ENCODE measurements at places on chromosomes 4 and X.

DNA sequence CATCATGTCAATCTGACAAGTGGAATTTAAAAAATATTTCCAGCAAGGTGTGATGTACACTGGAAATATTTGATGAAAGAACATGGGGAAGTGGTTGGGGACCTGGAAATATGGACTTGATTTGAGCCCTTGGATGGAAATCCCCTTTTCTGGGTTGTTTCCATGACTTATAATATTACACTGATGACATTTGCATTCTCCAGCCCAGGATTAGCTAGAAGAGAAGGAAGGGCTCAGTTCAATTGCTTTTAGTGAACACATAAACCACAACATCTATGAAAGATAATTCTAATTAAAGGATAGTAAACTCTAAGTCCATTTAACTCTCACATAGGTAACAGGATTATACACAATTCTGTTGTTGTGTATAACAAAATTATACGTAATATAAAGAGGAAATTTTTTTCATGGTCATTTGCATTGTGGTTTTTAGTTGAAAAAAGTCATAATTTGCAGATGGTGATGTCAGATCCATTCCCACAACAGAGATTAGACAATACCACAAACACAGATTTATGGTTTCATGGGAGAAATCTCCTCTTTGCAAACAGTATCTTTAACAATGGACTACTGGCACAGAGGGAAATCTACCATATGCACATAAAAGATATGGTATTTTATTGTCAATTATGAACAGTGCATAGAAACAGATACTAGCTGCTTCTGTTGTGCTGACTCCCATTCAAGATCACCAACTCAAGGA lies 126.5 kb downstream of the DKK2 start:
- DNase-seq = no peak

DNA sequence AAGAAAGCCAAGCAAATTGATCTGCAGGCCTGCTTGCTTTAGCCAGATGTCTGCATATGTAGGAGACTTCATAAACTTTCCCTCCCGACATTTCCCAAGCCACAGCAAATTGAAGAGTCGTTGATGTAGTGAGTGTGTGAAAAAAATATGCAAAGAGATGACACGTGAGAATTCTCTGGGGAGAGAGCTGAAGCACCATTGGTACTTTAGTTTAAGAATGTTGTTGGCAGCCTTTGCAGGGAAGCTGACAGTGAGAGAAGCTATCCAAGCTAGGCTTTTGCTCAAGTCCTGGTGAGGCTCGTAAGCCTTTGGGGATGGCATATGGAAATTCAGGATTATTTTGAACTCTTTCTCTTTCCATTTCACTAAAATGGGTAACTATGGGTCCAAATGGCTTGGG lies 87.5 kb downstream of the GLRA2 start:
- DNase-seq = no peak

GRCh38 chr4:37188100-37188499 lies 56.4 kb upstream of the NWD2 start:
- DNase-seq = no peak

DNA sequence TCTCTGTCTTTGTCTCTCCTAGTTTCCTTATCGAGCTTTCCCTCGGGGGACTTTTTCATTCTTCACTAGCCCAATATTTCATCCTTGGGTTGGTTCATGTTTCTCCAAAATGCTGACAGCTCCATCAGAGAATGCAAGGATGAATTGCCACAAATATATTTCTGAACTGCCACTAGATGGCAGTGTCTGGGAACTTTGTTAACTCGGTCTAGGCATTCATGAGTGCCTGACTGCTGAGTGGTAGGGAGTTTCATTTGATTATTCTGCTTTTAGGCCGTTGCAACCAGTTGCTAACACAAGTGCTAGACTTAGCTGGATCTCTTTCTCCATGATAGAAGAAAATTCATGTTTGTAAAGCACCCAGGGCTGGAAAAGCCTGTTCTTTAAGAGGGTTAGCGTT lies 73.5 kb upstream of the RAP2C start:
- peak; percentile 69 for DNase-seq

- DNase-seq = no peak
Observed at GRCh38 chr4:5479518-5480060, 228.8 kb downstream of the EVC2 start.

- DNase-seq = no peak
Observed at GRCh38 chr4:38837849-38838248, 18.8 kb downstream of the TLR6 start.

GRCh38 chrX:2340991-2341390 lies 159.8 kb downstream of the DHRSX start:
- DNase-seq = no peak

DNA sequence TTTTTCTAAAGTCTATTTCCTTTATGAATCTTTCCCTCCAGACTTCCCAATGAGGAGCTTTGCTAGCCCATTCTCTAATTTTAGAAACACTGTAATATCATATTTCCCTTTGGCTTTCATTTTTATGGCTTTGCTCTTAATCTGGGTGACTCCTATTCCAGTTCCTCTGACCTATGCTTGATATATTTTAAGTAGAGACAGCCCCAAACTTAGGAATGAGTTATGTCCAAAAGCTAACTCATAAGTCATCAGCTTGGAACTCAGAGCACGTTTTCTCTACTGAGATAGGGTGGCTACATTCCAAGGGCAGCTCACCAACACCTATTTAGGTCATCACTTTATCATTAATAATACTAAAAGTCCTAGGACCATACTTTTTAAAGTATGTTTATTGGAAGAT lies 77.8 kb downstream of the OR13H1 start:
- DNase-seq = no peak

- no peak for DNase-seq
Observed at GRCh38 chr4:689723-690122, 772 bp upstream of the SLC49A3 start.

- no peak for DNase-seq
Observed at GRCh38 chr4:7761720-7762119, 177.9 kb downstream of the AFAP1 start.

DNA sequence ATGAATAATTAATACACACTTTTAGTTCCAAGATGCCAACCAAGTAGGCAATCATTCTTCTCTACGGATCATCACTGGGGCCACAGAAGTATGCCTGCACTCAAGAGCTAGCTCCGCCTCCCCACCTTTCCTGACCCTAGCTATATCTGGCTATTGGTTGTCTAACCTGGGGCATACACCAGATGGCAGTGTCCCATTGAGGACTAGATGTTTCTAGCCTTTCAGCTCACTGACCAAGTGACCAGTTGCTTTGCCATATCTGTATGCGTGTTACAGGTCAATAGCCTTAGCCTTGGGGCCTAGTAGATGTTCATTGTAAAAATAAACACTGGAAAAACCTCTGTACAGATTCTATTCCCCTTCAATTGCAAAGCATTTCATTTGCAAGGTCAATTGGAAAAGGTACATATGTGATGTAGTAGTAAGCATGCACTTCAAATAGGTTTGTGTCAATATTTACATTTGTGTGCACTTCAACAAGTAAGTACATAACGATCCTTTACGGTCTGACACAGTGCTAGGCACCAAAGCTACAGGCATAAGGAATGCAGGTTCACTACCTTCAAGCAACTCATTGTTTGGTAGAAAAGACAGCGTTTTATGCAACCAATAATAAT lies 521.7 kb downstream of the PPARGC1A start:
- DNase-seq = no peak

DNA sequence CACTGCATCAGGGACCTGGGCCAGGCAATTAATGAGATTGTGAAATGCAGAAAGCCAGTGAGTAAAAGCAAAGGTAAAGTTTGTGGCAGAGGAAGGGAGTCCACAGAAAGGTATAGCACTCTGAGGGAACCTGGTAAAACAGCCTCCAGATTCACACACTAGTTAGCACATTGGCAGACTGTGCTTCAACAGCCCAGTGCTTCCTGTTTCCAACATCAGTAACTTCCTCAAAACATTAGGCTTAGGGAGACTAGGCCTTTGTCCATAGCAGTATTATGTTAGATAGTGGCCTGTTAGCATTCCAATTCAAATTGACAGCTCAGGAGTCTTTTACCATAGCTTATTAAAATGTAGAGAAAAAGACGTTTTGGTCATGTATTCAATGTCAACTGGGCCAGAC lies 582.6 kb upstream of the ACTRT1 start:
- DNase-seq = no peak

Data from natural killer cell treated with Interleukin-12 subunit alpha and Interleukin-12 subunit beta and Interleukin-15 and Interleukin-18, amount 100 ng/mL, for 72 hours (primary cell).